ENCODE measurements at places on chromosomes 6 and 20.

GRCh38 chr6:29355603-29356002 is 13.1 kb downstream of the OR5V1 start:
- no peak for DNase-seq

- DNase-seq, result no peak
Observed at GRCh38 chr6:85561750-85562357, 31.8 kb downstream of the SNX14 start.

DNA sequence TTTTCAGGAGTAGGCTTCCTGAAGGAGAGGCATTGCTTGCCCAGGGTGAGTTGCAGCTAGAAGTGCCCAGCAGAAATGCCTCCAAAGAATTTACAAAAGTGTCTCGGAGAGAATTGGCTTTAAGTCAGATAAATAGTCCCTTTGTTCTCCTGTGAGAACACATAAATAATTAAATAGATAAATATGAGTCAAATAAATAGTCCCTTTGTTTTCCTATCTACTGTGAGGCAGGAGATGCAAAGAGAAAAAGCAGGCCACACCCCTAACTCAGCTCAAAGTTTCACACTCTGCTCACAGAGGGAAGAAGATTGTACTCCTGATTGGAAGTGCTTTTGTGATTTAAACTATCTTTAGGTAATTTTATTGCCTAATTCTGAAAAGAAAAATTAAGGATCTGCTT is 180.7 kb upstream of the PRSS16 start:
- no peak for DNase-seq

DNA sequence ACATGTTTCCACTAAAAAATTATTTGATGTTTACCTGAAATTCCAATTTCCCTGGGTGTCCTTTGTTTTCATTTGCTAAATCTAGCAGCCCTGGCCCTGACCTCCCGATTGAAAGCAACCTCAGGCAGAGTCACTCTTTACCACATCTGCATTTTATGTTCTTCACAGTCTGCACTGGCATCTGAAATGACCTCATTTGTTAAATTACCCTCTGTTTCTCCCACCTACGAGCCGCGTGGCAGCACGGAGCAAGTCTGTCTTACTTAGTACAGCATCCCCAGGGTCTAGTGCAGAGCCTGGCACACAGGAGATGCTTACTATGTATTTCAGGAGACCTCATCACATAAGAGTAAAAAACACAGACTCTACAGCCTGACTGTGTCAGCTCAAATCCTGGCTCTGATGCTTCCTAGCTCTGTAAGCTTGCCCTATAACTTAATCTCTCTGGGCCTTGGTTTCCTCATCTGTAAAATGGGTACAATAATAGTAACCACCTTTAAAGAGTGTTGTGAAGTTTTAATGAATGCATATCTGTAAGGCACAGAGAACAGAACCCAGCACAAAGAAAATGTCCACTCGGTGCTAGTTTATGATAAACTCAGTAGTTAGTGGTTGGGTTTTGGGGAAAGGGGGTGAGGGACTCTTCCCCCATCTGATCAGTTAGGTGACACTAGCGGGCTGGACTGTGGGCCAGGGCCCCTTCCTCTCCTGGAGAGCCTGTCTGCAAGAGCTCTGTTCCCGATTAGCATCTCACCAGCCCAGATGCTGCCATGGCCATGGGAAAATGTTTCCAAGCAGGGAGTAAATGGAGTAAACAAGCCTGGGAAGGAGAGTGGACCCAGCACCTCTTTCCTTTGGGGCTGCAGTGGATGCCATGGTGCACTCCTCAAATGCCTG is 88.2 kb downstream of the PREX1 start:
- no peak for DNase-seq

GRCh38 chr20:60331688-60332300 is 373.6 kb downstream of the CDH26 start:
- no peak for DNase-seq

DNA sequence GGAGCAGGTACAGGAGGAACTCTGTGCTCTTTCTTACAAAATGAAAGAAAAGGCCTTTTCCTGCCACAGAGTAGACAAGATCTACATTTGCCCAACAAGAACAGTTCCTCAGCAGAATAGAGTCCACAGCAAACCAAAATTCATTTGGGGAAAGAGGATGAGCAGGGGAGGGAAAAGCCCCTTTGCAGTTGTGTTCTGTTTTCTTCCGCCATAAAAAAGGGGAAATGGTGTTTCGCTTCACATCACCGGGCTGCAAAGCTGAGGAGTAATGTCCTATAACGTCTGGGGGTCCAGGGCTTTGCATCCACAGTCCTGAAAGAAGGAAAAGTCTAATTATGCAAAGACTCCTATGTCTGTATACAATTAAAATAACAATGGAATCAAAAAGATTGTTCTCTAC is at the start of gene GPR31:
Gene GPR31, minus strand, starts transcription at position 118 of the 400 bp plus-strand sequence. CDS start 149 bp downstream, outside the sequence.
- no peak for DNase-seq

DNA sequence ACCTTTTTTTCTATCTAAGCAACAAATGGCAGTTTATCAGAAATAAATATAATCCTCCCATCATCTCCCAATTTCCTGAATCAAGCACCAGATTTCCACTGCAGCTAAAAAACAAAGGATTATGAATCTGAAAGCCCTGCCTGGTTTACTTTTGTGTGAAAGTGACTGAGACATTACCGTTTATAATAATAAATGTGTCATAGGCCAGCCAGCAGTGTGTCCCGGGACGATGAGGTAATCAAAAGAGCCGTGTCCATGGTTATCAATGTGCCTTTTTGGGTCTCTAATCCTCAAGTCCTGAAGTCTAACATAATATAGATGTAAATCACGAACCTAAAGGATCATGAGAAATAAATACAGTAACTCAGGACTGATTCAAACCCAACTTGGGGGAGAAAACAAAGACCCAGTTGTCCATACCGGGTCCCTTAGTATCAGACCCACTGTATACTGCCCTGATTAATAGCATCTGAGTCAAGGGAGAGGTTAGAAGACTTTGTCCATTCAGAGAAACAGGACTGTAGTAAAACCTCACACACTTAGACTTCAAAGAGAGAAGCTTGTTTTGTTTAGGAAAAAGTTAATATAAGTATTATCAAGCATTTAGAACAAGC is 149.1 kb downstream of the SASH1 start:
- no peak for DNase-seq

DNA sequence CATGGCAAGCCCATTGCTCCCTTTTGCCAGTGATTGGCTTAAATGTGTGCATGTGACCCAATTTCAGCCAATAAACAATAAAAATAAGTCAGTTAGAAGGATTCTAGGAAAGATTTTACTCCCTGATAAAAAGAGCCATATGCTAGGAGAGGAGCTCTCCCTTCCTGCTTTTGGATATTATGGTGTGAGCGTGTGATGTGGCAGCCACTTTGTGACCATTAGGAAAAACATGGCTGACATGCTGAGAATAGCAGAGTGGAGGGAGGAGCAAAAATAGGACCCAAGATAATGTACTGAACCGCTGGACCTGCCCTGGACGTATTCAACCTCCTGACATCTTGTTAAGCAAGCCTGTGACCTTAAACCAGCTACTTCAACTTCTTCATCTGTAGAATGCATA is 160.6 kb upstream of the MLN start:
- DNase-seq, result no peak

GRCh38 chr20:43658069-43658722 is 8.7 kb upstream of the MYBL2 start:
- no peak for DNase-seq

- DNase-seq, result no peak
Observed at GRCh38 chr20:24989162-24989561, 3.4 kb downstream of the APMAP start.

DNA sequence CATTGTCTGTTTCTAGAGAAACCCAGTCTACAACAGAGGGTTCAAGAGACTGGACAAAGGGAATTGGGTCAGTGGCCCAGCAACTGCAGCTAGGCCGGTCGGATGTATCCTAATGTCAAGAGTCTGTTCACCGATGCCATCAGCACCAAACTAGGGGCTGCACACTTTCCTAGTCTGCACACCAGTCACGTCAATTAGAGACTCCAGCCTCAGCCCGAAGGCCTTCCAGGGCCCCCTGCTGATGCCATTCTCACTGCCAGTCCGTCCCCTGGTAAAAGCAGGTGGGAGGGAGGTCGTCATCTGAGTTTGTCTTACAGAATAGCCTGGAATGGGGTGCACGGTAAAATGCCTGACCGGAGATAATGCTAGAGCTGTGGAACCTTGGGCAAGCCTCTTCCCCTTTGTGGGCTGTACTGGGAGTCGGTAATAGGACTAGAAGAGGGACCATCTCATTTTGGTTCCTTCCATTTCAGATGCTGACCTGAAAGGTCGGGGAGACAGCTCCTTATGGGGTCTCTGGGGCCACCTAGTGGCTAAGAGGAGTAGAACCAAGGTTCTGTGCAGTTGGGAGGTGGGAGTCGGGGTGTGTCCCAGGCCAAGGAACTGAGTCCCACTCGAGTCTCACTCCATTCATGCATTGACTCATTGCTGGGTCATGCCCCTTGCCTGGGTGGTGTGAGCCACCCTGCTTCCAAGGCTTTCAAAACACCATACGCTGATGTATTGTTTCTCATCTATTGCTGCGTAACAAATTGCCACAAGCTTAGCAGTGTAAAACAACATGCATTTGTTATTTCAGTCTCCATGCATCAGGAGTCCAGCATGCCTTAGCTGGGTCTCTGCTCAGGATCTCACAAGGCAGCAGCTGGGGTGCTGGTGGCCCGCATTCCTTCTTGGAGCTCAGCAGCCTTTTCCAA is 5.1 kb downstream of the SOX12 start:
- DNase-seq, result peak; percentile 43

DNA sequence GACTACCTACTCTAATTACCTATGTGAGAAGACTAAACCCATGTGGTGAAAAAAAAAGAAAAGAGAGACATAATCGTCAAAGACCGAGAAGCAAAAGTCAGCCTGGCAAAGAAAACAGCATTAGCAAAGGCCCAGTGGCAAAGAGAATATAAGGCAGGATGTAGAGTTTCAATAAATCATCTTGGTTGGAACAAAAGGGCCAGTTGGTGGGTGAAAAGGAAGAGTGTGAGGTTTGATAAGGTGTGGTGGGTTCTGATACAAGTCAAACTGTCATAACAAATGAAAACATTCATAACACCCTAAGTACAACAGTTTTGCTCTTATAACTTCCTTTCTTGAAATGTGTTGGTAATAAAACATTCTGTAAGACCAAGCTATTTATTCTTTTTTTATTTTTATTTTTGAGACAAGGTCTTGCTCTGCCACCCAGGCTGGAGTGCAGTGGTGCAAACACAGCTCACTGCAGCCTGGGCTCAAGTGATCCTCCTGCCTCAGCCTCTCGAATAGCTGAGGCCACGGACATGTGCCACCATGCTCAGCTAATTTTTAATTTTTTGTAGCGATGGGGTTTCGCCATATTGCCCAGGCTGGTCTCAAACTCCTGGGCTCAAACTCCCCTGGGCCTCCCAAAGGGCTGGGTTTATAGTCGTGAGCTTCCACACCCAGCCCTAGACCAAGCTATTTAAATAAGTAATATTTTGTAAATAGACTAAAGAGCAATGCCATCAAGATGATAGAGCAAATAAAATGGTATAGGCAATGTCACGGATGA is 18.9 kb upstream of the GTF3C6 start:
- DNase-seq, result no peak

DNA sequence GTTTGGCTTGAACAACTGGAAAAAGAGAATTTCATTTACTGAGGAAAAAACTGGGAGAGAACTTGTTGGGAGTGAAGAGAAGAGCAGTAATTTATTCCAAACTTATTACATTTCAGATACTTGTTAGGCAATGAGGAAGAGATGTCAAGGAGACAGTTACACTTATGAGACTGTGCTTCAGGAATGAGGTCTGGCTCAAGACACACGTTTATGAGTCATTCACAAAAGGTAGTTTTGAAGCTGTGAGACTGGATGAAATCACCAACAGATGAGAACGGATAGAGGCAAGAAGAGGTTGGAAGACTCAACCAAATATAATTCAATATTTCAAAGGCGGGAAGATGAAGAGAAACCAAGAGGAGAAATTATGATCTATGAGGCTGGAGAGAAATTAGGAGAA is 70.6 kb upstream of the DEFB112 start:
- DNase-seq, result no peak

- DNase-seq, result no peak
Observed at GRCh38 chr6:56902641-56903464, 52.1 kb upstream of the BEND6 start.

GRCh38 chr20:61845233-61845671 is 220.4 kb downstream of the TAF4 start:
- DNase-seq, result no peak

GRCh38 chr6:139407718-139408222 is 33.3 kb upstream of the CITED2 start:
- DNase-seq, result no peak

- DNase-seq, result no peak
Observed at GRCh38 chr20:19930426-19930825, 86.7 kb upstream of the NAA20 start.

GRCh38 chr6:22821664-22822320 is 252.4 kb downstream of the HDGFL1 start:
- no peak for DNase-seq

GRCh38 chr20:35437599-35437998 is 429 bp downstream of the GDF5 start:
- DNase-seq, result no peak

DNA sequence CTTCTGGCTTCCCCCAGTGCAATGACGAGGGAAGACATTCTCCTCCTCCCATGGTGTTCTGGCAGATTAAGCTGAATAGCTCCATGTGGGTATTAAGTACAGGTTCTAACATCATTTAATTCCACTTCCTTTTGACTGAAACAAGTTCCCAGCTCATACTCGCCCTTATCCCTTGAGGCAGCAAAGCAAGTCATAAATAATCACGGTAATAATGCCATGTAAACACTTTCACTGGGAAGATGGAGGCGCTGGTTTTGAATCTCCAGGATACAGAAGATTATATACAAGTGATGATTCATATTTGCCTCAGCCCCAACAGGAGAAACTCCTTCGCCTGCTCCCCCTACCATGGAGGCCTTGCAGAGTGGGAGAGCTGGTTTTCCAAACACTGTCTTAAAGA is 141.3 kb downstream of the PXDC1 start:
- no peak for DNase-seq

DNA sequence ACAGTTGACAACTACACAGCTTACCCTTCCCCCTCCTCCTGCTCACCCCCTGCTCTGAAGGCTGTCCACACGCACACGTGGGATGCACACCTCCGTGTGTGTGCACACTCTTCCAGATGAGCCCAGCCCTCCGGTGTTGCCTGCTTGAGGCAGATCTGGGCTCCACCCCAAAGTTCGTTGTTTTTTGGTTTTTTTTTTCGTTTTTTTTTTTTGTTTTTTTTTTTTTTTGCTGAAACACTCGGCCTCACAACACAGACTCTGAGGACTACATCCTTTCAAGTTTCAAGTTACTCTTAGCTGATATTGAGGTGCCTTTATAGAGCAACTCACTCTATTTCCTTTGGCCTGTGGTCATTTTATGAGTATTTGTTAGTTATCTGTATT is 88.2 kb downstream of the RREB1 start:
- DNase-seq, result no peak

- DNase-seq, result no peak
Observed at GRCh38 chr20:35246723-35247122, 20.2 kb downstream of the MMP24 start.
